ENCODE measurements at places on chromosomes 3 and 15. TPM values are rescaled to one million over a fixed set of nuclear protein-coding genes. Genes with fewer than 3 reads are reported as not detected.

DNA sequence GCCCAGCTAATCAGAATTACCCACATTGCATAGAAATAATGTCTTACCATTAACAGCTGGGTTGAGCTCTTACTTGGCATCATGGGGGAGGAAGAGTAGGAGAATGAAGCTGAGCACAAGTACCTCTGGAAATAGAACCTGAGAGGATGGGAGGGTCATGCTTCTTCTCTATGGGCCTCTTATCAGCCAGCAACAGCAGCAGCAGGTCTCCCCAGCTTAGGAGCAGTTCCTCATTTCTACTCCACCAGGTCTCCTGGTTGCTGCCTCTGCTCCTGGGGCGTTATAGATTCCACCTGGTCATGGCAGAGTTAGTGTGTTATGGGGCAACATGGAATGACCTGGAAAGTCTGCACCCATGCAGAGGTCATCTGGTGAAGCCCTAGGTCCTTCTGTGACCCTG, 3.4 kb downstream of the FSD2 start:
- no peak for DNase-seq

GRCh38 chr3:129101370-129102138, 20.1 kb downstream of the RAB43 start:
- no peak for DNase-seq

- no peak for DNase-seq
Observed at GRCh38 chr3:152235709-152236298, 32.9 kb upstream of the MBNL1 start.

DNA sequence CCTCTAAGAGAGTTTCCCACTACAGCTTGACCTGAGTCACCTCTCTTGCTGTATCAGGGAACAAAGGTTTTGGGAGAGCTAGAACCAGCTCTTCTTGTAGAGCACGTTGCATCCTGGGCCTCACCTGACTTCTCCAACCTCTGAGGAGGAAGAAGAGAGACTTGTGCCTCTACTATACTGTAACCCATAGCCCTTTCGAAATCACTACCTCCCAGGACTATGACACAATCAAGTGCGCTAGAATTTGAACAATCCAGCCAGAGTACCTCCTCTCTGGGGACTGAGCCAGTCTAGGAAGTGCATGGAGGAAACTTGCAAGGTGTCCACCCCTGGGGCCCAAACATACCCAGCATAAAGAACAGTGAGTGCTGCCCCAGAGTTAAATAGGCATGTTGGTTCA, 192.8 kb upstream of the BHLHE40 start:
- DNase-seq, result no peak

MCF2L2 gene
- total RNA-seq, result 4.1 TPM

DNA sequence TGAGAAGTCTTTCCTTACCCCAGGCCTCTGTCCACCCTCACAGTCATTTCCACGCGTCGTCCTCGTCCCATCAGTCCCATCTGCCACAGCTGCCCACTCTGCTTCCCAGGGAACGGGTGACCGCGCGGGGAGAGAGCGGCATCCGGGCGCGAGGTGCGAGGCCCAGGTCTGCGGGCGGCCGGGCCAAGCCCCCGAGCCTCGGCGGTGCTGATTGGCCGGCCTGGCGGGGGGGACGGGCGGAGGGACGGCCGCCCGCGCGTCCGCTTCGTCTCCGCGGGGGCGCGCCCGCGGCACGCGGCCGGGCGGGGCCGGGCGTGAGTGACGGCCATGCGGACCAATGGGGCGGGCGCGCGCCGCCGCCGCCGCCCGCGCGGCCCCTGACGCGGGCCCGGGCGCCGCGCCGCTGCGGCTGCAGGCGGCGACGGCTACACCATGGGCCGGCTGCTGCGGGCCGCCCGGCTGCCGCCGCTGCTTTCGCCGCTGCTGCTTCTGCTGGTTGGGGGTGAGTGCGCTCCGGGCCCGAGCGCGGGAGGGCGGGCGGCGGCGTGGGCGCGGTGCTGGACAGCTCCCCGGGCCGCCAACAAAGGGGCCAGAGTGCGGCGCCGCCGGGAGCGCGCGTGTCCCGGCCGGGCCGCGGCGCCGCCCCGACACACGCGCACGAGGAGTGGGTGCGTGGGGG, at the start of gene PODXL2:
PODXL2 (plus strand) TSS at position 398 of the 679 bp plus-strand sequence; CDS start at position 433, 35 bp downstream.
- peak; percentile 12 for DNase-seq

DNA sequence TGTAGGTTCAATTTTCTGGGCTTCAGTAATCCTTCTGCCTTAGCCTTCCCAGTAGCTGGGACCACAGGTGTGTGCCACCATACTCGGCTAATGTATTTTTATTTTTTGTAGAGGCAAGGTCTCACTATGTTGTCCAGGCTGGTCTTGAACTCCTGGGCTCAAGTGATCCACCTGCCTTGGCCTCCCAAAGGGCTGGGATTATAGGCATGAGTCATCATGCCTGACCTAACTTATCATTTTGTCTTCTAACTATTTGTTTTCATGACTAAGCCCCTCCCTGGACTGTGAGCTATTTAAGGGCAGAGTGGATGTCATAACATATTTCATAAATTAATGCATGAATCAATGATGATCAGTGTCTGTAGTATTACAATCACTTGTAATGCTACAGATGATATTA, 56.1 kb upstream of the PIAS1 start:
- DNase-seq, result no peak

PLSCR2 gene
- total RNA-seq, result not detected

ISG20 gene
- total RNA-seq, result 31.2 TPM

- DNase-seq, result no peak
Observed at GRCh38 chr3:25007974-25008658, 419.9 kb upstream of the RARB start.

SLC28A1 gene
- total RNA-seq, result not detected

FANCD2OS gene
- not detected for total RNA-seq

DNA sequence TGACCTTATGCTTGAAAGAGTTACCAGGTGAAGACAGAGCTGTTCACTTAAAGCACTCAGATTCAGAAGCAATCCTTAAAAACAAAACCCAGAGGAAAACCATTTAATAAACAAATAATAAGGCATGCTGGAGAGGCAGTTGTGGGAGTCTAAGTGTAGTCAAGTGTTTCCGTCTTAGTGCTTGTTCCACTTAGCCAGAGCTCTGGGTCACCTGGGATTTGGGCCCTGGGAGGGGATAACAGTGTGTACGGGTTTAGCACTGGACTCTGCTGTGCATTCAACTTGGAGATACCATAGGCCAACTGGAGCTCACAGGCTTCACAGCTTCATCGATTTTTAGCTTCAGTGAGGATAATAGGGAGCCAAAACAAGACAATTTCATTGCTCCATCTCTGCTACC, 444.6 kb downstream of the CNTN4 start:
- DNase-seq, result no peak

DNA sequence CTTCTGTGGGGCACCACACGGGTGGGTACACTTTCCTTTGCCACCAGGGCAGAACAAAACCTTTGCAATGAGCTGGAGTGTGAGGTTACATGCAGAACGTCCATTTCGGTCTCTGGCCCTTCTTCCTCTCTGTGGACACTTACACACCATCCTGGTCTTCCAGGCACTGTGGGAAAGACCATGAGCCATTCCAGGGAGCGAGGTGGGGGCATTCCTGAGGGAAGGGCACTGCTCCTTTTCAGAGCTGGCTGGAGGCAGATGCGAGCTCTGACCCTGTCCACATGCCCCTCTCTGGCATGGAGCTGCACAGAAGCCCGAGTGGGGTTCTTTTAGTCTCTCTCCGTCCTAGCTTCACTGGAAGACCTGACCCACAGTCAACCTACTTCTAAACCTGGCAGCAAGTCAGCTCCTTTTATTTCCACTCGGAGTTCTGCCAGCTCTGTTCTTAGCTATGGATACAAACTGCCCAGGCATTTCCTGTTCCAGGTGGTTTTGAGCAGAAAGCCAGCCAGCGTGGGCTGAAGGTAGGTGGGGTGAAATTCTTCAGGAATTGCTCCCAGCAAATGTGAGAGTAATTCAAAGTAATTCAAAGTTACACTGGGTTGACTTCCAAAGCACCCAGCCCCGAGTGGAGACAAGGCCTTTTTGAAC, 281.4 kb downstream of the ADAMTS17 start:
- no peak for DNase-seq

ACKR2 gene
- 0.66 TPM for total RNA-seq

- no peak for DNase-seq
Observed at GRCh38 chr15:48930735-48931134, 33.0 kb downstream of the SHC4 start.

GRCh38 chr3:188701485-188701969, 470.2 kb upstream of the TPRG1 start:
- no peak for DNase-seq

DNA sequence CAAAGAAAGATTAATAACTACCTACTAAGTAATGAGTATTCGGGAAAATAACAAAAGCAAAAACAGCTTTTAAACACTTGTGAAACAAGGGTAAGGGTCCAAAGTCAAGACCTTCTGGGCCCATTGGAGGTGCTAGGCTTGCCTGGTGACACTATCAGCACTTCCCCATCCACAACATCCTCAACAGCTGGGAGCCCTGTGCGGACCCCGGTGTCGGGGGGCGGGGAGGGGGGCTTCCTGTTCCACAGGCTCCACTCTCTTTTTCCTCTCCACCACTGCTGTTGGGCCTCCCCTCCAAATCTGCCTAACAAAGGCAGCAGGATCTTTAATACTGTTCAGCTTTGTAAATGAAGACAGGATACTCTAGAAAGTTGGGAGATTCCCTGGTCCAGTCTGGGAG, 21.6 kb downstream of the NGRN start:
- DNase-seq, result no peak

DNA sequence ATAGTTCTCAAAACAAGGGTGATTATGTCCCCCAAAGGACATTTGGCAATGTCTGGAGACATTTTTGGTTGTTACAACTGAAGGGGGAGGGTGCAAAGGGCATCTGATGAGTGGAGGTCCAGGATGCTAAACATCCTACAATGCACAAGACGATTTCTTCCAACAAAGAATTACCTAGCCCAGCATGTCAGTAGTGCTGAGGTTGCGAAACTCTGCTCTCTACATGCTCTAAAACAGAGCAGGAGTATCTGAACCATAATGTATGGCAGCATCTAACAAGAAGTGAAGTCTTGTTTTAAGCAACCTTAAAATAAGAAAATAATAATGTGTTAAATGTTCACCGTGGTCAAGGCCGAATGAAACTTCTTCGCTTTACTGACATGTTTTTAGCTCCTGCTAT, 7.0 kb downstream of the GYG1 start:
- DNase-seq, result no peak

GRCh38 chr3:133958071-133958805, 62.6 kb upstream of the RAB6B start:
- no peak for DNase-seq

DNA sequence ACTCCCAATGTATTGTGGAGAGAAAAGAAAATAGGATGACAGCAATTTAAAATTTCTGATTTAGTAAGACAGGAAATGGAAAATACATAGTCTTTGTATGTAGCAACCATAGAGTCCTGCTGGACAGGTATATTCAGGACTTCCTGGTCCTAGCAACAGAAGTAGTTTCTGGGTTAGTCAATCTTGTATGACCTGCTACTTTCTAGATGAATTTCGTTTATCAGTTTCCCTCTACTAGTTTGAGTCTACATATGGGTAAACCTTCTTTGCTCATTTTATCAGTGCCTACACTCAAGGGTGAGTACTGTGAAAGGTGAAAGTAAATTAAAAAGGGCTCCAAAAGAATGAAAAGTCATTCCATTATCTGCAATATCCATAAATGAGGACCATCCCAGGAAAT, 309.8 kb downstream of the UNC13C start:
- DNase-seq, result no peak

TMEM207 gene
- not detected for total RNA-seq

CPA3 gene
- total RNA-seq, result not detected

- DNase-seq, result no peak
Observed at GRCh38 chr3:122952520-122952919, 75.0 kb downstream of the SEMA5B start.

All from activated T-helper 1 cell treated with anti-CD3 and anti-CD28 coated beads, Interleukin-12 subunit alpha, Interleukin-12 subunit beta, Interleukin-2, Interleukin-4 antibody, amounts not matched to agents 30 ng/mL and 10 ng/mL and 1 ng/mL, durations not matched to agents 14 hours and 24 hours and 36 hours (primary cell).